Thymus (tissue), 14 donors: ENCODE measurements at places on chromosomes 16 and 17.
A peak's percentile ranks its signal among the peaks of the same experiment; 100 is the strongest.

DNA sequence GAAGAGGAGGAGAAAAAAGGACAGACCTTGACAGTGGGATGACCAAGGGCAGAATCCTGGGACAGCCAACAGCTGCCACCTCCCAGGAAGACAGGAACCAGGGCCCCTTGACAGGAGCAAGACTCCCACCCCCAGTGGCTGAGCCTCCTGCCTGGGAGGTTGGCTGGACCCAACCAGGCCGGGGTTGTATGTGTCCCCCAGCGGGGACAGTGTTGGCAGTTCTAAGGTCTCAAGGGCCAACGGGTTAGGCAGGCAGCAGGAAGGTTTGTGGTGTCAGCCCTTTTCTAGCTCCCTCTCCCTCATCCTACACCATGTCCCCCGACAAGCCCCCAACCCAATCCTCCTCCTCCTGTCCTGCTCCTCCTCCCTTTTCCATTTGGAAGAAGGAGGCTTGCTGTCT lies 126.2 kb downstream of the MRM1 start:
- DNase-seq: no peak

- DNase-seq: peak; percentile 63
Measured at GRCh38 chr17:42608305-42609181, 631 bp downstream of the RETREG3 start.

GRCh38 chr16:15777533-15778203 lies 79.2 kb downstream of the MYH11 start:
- DNase-seq: peak; percentile 7

GRCh38 chr17:50906443-50906842 lies 40.3 kb upstream of the TOB1 start:
- no peak for DNase-seq

GRCh38 chr17:38911081-38911730 lies 14.2 kb upstream of the LASP1NB start:
- DNase-seq: no peak

GRCh38 chr17:45776896-45777295 lies 7.2 kb upstream of the CRHR1 start:
- DNase-seq: no peak

DNA sequence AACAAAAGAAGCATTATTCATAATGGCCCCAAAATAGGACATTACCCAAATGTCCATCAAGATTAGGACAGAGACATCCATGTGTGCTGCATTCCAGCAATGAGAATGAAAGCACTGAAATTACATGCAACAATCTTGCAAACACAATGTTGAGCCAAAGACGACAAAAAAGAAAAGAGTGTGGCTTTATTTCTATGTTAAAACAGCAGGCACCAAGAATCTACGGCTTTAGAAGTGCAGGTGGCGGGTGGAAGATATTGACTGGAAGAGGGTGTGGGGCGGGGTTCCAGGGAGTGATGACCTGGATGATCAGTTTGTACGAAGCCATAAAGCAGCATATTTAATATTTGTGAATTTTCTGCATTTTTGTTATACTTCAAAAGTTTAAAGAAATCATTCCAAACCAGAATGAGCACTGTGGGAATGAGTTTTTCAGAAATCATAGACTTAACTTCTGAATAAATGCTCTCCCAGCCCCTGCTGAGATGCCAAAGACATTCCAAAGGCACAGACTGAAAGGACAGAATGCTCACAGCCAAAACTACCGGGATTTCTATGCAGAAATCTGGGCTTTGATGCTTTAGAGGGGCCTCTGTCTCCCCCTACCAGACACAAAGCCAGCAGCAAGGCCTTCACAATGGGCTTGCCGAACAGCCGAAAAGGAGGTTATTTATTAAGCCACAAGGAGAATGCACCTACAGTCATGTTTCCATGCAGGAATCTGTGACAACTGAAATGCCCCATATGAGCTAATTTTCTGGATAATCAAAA lies 361.6 kb downstream of the GRIN2A start:
- no peak for DNase-seq
